Psoas muscle (tissue), 8 donors: ENCODE measurements at places on chromosomes 7 and 10. TPM values are rescaled to one million over a fixed set of nuclear protein-coding genes. Genes with fewer than 3 reads are reported as not detected.

DNA sequence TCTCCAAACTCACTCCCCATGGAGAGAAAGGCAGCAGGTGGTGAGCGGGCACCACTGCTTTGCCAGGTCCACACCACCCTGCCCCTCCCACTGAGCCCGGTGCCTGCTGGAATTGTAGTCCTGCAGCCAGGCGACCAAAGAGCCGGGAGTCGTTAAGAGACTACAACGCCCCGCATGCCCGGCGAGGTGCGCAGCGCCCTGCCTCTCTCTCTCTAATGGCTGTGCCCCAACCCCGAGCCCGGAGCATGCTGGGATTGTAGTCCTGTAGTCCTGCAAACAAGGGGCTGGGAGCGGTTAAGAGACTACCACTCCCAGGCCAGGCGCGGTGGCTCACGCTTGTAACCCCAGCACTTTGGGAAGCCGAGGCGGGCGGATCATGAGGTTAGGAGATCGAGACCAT is 8.1 kb upstream of the ZNF727 start:
- no peak for DNase-seq

SORBS1 gene
- 306 TPM for total RNA-seq

DNA sequence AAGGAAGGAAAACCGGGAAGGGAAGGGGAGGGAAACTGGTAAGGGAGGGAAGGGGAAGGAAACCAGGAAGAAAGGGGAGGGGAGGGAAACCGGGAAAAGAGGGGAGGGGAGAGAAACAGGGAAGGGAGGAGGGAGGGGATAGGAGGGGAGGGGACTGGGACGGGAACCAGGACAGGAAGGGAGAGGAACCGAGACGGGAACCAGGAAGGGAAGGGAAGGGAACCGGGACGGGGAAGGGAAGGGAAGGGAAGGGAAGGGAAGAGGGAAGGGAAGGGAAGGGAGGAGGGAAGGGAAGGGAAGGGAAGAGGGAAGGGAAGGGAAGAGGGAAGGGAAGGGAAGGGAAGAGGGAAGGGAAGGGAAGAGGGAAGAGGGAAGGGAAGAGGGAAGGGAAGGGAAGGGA is 13.6 kb downstream of the C10orf67 start:
- no peak for DNase-seq

DNA sequence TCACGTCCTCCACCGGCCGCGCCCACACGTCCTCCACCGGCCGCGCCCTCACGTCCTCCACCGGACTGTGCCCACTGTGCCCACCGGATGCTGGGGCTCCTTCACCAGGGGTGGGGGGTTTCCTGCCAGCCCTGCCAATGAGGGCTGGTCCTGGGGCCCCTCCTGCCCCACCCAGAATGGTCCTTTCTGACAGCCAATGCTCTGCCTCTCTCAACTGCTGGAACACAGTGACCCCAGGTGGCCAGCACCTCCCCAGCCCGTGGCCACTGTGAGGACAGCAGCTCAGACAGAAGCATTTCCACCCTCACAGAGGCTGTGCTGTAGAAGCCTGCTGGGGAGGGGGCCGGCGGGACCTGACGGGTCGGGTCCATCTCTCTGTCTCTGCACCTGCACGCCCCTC is 90.1 kb upstream of the DNAAF5 start:
- DNase-seq: no peak

- no peak for DNase-seq
Observed at GRCh38 chr10:83736008-83736407, 403.3 kb upstream of the GHITM start.

AIFM2 gene
- 10.1 TPM for total RNA-seq

FAM25C gene
- total RNA-seq: not detected

SNX13 gene
- 42.5 TPM for total RNA-seq

HOXA5 gene
- 6.6 TPM for total RNA-seq

PRKCQ gene
- total RNA-seq: 59.2 TPM

GRCh38 chr7:130943981-130944380 is 210.0 kb upstream of the KLF14 start:
- no peak for DNase-seq

DNA sequence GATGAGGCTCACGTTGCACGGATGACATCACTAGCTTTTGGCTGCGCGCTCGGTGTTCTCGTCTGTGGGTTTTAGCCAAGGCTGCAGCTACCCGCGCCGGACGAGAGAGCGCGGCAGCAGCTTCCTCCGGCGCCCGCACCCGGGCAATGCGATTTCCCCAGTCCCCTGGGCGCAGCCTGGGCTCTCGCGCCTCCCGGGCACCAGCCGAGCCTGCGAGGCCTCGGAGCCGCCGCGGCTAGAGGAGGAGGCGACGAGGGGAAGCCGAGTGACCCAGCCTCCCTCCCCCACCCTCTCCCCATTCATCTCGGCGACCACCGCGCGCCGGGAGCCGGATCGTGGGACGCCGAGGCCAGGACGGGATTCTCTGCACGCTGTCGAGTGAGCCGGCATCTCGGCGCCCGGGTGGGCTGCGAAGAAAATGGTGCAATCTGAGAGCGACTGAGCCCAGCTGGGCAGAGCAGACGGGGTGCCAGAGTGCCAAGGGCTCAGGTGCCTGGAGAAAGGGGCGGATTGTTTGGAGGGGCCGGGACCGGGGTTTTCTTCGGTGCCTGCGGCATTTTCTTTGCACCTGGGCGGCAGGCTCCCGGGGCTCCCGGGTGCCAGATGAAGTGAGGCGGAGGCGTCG is 1.2 kb upstream of the TMEM178B start:
- peak; percentile 65 for DNase-seq

FAM180A gene
- total RNA-seq: 1.8 TPM

RNF32 gene
- total RNA-seq: not detected

OR2A42 gene
- not detected for total RNA-seq

GRCh38 chr7:85133006-85133405 is 53.9 kb downstream of the SEMA3D start:
- DNase-seq: no peak

DNA sequence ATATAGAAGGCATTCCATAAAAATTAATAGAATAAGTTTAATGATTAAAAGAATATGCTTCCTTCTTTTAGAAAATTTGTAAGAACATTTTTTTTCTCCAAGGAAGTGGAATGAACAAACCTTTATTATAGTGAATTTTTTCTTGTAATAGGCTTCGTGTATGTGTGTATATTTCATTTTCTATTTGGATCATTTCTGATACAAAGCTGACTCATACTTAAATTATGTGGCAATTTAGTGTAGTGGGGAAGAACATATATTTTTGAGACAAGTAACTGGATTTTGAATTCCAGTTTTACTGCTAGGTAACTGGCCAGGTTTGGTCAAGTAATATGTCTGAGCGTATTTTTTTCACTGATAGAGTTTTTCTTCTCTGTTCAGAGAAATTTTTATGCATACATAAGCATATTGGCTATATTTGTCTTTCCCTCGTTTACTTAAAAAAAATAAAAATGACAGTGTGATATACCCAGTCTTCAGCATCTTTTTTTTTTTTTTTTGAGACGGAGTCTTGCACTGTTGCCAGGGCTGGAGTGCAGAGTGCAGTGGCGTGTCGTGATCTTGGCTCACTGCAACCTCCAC is 50.8 kb downstream of the CDK13 start:
- no peak for DNase-seq

NSMCE4A gene
- 15.3 TPM for total RNA-seq

- DNase-seq: no peak
Observed at GRCh38 chr7:67913604-67914003, 917.0 kb downstream of the TYW1 start.

PILRA gene
- 2.3 TPM for total RNA-seq

DNA sequence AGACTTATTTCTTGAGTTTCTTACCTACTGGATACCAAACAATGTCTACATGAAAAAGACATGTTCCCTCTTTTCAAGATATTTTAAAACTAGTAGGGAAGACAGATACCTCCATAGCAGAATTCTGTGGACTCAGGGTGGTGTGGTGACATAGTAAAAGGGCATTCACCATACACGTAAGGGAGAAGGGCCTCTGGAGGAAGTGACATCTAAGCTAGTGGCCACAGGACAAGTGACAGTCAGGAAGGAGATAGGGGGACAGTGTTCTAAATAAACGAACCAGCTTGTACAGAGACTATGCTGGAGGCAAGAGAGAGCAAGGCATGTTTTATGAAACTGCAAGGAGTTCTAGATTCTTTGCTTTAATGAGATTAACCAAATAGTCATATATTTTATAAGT is 321.7 kb upstream of the LRGUK start:
- no peak for DNase-seq

DNA sequence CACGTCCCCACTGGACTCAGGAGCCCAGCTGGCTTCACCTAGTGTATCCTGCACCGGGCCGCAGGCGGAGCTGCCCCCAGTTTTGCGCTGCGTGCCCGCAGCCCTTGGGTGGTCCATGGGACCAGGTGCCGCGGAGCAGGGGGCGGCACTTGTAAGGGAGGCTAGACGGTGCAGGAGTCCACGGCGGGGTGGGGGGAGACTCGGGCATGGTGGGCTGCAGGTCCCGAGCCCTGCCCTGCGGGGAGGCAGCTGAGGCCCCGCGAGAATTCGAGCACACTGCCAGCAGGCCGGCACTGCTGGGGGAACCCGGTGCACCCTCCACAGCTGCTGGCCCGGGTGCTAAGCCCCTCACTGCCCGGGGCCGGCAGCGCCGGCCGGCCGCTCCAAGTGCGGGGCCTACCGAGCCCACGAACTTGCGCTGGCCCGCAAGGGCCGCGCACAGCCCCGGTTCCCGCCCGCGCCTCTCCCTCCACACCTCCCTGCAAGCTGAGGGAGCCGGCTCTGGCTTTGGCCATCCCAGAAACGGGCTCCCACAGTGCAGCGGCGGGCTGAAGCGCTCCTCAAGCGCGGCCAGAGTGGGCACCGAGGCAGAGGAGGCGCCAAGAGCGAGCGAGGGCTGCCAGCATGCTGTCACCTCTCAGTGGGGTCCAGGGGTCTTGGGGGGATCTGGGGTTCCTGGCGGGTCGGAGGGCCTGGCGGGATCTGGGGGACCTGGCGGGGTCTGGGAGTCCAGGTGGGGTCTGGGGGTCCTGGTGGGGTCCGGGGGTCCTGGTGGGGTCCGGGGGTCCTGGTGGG is 81.4 kb downstream of the VIPR2 start:
- no peak for DNase-seq

GRCh38 chr7:34022626-34023025 is 117.3 kb downstream of the BMPER start:
- DNase-seq: no peak

DNA sequence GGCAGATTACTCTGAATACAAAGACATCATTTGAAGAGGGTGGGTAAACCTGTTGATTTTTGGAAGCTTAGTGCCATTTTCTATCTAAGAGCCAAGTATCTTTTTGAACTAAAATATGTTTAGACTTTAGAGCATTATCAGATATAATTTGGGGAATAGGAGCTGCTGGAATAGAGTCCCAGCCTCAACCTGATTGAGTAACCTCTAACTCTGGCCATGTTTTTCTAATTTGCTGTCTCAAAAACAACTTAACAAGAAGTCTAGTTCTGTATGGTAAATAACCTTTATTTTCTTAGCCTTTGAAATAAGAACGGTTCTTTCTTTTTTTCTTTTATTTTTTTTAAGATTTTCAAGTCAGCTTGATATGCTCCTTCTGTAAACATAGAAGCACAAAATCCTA is 224.5 kb downstream of the DYNC1I1 start:
- DNase-seq: no peak

- DNase-seq: no peak
Observed at GRCh38 chr10:58608826-58609531, 96.3 kb downstream of the BICC1 start.

- DNase-seq: no peak
Observed at GRCh38 chr10:98555021-98555619, 108.4 kb upstream of the HPS1 start.

GRCh38 chr7:148590471-148590870 is at the start of gene C7orf33:
TSS of gene C7orf33 (plus strand) at chr7:148590766. CDS start at chr7:148590926, 160 bp downstream.
- DNase-seq: no peak

GRCh38 chr7:44486693-44487092 is 3.8 kb downstream of the NUDCD3 start:
- DNase-seq: no peak

PPP1R3C gene
- 265 TPM for total RNA-seq

- DNase-seq: no peak
Observed at GRCh38 chr10:22633106-22633505, 81.3 kb downstream of the PIP4K2A start.
